ENCODE measurements at places on chromosomes 5 and 9.

- no peak for DNase-seq
Measured at GRCh38 chr9:86771941-86772634, 175.2 kb downstream of the GAS1 start.

DNA sequence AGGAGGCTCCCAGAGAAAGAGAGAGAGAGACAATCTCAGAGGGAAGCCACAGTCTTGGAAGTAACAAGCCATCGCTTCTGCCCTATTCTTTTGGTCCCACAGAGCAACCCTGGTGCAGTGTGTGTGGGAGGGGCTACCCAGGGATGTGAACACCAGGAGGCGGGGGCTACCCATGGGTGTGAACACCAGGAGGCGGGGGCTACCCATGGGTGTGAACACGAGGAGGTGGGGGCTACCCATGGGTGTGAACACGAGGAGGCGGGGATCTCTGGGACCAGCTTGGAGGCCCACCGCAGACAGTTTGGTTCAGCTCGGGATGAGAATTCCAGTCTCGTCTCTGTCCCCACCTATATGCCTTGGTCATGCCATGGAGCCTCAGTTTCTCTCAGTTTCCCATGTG lies 44.9 kb downstream of the HMCN2 start:
- DNase-seq = no peak

GRCh38 chr9:132141344-132141947 lies 20.4 kb upstream of the NTNG2 start:
- DNase-seq = peak; percentile 24

GRCh38 chr5:150655221-150655620 lies 5.8 kb upstream of the MYOZ3 start:
- DNase-seq = no peak

- DNase-seq = no peak
Measured at GRCh38 chr5:178449163-178450070, 140.8 kb downstream of the COL23A1 start.

DNA sequence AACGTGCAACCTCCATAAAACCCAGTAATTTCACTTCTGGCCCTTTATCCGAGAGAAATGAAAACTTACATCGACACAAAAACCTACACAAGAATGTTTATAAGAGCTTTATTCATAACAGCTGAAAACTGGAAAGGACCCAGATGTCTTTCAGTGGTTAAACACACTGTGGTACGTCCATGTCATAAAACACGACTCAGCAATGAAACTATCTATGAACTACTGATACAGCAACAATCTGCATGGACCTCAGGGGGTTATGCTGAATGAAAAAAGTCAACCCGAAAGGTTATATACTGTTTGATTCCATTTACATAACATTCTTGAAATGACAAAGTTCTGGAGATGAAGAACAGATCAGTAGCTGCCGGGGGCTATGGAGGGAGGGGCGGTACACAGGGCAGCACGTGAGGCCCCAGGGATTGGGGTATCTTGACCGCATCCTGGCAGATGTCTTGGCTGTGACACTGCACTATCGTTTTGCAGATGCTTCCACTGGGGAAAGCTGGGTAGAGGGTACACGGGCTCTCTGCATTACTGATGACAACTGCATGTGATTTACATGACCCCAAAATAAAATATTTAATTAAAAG lies 4.1 kb downstream of the CCDC127 start:
- no peak for DNase-seq

GRCh38 chr5:6873359-6873758 lies 160.1 kb downstream of the TENT4A start:
- DNase-seq = no peak

DNA sequence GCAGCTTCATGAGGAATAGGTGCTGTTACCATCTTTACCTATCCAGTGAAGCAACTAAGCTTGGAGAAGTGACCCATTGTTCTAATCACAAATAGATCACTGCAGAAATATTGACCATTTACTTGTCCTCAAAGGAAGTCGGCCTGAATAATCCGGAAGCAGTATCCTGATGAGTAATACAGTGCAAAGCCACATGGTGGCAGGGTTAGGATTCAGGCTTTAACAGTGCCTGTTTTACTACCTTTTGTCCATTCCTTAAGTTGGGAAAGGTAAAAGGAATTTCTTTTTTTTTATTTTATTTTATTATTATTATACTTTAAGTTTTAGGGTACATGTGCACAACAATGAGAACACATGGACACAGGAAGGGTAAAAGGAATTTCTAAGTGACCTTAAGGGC lies 336.3 kb downstream of the KDM4C start:
- peak; percentile 4 for DNase-seq

Data from EL (cell line).